ENCODE measurements at places on chromosomes 11 and 22.

DNA sequence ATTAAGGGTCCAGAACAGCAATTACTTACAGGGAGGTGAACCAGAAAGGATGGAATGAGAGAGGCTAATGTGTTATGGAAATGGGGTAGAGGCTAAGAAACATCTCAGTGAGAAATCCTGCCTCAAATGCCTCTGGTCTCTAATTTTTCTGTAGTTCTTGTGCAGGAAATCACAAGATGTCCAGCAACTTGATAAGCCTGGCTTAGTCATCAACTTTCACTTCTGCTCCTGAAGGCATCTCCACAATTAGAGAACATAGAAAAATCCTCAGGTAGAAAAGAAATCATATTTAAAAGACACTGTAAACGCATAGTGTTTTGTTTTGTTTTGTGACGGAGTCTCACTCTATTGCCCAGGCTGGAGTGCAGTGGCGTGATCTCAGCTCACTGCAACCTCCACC, 18.7 kb downstream of the MRGPRX4 start:
- no peak for DNase-seq

- no peak for DNase-seq
Measured at GRCh38 chr11:116695657-116696254, 77.0 kb downstream of the BUD13 start.

DNA sequence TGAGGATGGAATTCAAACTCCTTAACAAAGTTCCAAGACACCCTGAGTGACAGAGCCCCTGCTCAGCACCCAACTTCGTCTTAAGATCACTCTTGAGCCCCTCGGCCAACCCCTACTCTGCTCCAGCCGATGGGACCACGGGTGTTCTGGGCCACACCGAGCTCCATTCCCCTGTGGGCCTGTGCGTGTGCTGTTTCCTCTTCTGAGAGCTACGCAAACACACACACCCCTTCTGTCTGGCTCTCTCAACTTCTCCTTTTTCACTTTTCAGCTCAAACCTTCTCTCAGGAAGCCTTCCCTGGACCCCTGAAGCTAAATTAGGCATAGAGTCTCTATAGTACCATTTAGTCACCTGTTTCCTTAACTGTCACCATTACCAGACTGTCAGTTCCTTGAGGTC, 37.5 kb upstream of the NNMT start:
- no peak for DNase-seq

GRCh38 chr11:129225190-129225589, 33.1 kb upstream of the ARHGAP32 start:
- DNase-seq, result no peak

- no peak for DNase-seq
Measured at GRCh38 chr11:18912883-18913282, 26.3 kb downstream of the MRGPRX1 start.

DNA sequence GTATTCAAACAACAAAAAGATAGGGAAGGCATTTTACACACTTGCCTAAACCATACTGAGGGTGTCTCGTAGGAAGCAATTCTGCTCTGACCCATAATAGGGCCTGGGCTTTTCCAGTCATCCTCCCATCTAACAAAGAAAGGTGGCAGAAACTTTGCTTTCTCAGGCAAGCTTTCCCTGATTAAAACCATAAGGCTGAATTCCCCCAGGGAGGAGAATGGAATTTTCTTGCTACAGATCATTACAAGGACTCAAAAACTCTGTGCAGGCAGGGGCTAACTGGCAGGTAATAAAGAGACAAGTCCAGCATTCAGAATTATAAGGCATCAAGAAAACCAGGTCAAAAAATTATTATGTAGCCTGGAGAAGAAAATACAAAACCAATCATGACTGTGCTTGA, 90.4 kb downstream of the RBFOX2 start:
- no peak for DNase-seq
